ENCODE measurements at places on chromosomes 1 and 21.

- DNase-seq: no peak
Observed at GRCh38 chr1:53669621-53670191, 69.3 kb downstream of the GLIS1 start.

DNA sequence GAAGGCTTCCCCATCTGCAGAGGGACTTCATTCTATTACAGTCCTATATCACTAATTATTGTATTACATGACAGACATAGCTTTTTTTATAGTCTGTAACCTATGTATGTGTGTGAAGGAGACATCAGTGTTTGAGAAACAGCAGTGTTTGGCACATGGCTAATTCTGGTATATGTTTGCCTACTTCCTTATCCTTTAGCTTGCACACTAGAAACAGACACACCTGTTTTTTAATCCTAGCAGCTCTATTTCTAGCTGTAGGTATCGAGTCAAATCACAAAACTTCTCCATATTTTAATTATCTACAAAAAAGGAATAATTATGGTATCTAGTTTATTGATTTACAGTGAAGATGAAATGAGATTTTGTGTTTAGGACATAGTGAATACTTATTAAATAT lies 129.4 kb upstream of the CACYBP start:
- DNase-seq: no peak

- DNase-seq: no peak
Observed at GRCh38 chr1:33468531-33468930, 3.9 kb upstream of the ZSCAN20 start.

- no peak for DNase-seq
Observed at GRCh38 chr21:15138490-15138889, 73.7 kb upstream of the NRIP1 start.

GRCh38 chr1:101460739-101461138 lies 223.9 kb downstream of the S1PR1 start:
- DNase-seq: no peak

DNA sequence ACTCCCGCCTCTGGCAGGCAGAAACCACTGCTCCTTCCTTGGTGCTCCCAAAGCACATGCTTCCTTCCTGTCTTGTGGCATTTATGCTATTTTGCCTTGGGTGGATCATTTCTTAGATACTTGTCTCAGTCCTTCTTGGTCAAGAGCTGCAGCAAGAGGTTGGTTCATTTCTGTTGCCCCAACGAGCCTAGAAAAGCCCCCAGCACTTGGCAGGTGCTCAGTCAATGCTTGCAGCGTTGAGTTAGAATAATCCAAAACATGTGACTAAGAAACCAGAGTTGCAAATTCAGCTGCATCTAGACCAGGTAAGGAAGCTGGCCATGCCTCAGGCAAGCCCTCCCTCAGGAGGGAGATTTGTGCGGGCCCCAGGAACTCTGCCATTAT lies 42.4 kb upstream of the TENT5C start:
- DNase-seq: no peak

GRCh38 chr21:42650441-42651421 lies 2.7 kb upstream of the PDE9A start:
- DNase-seq: no peak

Data from endothelial cell (in vitro differentiated cells).